ENCODE measurements at places on chromosomes 6 and 20.

DNA sequence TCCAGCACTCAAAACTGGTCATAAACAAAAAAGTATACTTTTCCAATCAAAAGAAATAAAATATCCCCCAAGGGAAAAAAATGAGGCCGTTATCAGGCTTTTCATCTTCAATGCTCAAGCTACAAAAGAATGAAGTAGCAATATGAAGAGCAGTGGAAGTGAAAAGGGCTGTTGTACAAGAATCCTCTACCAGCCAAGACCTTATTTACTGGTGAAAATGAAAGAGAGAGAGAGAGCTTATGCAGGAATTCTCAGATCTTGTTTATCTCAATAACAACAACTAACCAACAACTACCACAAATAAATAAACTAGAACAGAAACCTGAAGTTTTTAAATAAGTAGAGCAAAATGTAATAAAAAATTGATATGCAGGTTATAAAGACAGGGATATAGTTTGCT is 400.6 kb downstream of the HDGFL1 start:
- DNase-seq: no peak

DNA sequence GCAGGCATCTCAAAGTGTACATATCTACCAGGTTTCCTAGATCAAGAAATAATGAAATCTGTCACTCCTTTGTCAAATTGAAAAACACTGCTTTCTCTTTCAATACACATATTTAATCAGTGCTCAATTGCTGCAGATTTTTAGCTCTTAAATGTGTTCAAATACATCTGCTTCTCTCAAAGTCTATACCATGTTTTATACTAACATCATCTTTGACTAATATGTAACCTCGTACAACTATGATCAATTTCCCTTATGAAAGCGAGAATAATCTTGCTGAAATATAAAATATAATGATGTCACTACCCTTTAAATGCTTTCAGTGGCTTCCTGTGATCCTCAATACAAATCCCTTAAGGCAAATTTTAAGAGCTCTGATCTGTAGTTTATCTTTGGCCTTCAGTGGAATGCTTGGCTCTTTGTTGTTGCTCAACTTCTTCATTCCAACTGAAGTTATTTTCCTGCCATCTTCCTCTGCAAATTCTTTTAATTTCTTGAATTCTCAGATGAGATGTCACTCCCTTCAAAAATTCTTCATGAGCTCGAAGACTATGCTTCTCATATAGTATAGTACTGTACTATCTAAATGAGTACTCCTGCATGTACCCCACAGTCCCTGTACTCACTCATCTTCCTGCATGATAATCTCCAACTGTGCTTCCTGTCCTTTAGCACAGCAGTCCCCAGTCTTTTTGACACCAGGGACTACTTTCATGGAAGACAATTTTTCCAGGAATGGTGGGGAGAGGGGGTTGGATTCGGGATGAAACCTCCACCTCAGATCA is 545.1 kb upstream of the GJE1 start:
- no peak for DNase-seq

- DNase-seq: no peak
Measured at GRCh38 chr20:36028106-36028808, 59.9 kb downstream of the CNBD2 start.

DNA sequence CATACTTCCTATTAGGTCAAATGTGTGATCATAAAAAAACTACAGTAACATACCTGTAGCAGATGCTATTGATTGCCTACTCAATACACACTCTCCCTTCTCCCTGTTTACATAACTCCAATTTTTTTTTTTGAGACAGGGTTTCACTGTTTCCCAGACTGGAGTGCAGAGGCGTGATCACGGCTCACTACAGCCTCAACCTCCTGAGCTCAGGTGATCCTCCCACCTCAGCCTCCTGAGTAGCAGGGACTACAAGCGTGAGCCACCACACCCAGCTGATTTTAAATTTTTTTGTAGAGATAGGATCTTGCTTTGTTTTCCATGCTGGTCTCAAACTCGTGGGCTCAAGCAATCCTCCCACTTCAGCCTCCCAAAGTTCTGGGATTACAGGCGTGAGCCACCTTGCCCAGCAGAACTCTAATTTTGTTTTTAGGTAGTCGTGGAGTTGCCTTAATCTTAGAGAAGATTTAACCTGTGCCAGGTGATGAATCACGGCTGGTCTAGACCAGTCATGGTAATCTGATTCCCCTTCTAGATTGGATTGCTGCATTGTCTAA is 14.0 kb upstream of the KIF3B start:
- DNase-seq: no peak

GRCh38 chr6:160972111-160972510 is 19.5 kb upstream of the MAP3K4 start:
- no peak for DNase-seq

- no peak for DNase-seq
Measured at GRCh38 chr20:4151342-4151741, 136.0 kb upstream of the RNF24 start.

DNA sequence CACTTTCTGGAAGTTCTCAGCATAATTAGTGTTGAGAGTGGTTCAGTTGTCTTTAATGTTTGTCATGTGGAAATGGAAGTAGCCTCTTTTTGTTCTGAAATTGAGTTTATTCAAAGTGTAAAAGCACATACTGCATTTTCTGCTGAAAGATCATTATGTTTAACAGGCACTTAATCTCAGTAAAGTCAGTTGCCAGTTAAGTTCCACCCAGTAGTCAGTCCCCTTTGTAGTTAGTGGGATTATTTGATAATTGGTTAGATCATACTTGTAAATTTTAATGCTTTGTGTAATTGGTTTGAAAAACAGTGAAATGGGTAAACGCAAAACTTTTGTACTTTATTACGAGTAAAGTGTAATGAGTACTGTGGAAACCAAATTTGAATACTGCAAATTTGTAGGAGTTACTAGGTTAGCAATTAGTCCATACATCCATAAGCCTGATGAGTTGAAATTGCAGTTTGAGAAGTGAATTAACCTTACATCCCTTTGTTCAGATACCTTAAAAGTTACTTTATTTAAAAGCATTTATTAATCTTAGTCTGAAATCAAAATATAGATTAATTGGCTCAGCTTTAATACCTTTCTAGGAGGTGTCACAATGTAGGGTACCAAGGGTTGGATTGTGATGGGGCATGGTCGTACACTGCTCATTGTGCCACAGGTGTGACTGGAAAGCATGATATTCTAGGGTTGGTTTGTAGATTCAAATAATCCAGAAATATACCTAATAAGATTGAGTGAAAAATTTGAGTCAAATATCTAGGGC is 4.4 kb downstream of the SRSF6 start:
- DNase-seq: no peak

GRCh38 chr20:48359692-48360341 is 468.0 kb downstream of the PREX1 start:
- no peak for DNase-seq

- DNase-seq: no peak
Measured at GRCh38 chr6:90369024-90369519, 72.4 kb upstream of the BACH2 start.

DNA sequence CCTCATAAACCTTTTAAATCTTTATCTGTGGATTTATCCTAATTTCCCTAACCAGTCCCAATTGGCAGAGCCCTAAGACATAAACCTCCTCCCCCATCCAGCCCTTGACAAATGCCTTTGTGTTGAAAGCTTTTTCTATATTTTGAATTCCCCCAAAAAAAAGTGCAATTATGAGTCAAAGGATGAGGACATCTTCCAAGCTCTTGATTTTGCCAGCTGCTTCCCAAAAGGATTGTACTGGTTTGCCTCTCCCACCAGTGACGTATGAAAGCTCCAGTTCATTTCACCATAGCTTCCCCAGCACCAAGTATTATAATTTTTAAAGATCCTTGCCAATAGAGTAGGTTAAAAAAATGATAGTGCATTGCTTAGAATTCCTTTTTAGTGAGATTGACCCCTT is 38.9 kb downstream of the SIRPA start:
- DNase-seq: no peak

DNA sequence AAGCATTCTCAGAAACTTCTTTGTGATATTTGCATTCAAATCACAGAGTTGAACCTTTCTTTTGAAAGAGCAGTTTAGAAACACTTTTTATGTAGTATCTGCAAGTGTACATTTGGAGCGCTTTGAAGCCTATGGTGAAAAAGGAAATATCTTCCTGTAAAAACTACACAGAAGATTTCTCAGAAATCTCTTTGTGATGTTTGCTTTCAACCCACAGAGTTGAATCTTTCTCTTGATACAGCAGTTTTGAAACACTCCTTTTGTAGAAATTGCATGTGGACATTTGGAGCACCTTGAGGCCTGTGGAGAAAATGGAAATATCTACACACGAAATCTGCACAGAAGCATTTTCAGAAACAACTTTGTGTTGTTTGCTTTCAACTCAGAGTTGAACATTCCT is 612.3 kb upstream of the ZNF337 start:
- no peak for DNase-seq

GRCh38 chr6:47267301-47267700 is 42.4 kb downstream of the TNFRSF21 start:
- DNase-seq: no peak
